ENCODE measurements at places on chromosomes 16 and 17.

DNA sequence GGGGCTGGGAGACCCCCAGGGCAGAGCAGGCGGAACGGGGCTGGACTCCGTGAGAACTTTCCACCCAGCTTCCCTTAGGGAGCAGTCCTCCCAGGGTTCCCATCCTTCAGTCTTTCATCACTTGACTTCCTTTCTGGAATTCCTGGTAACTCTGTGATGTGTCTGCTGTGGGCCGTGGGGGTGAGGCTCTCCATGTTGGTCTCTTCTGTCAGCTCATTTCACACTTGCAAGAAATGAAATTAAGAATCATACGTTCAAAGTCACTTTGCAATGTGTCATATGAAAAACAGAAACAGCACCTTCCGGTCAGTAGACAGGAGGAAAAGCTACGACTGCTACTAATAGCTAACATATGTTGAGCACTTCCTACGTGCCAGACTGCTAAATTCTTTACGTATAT lies 5.4 kb upstream of the BBS2 start:
- DNase-seq = no peak

GRCh38 chr17:77478899-77479298 lies 338.1 kb downstream of the SEC14L1 start:
- DNase-seq = no peak

DNA sequence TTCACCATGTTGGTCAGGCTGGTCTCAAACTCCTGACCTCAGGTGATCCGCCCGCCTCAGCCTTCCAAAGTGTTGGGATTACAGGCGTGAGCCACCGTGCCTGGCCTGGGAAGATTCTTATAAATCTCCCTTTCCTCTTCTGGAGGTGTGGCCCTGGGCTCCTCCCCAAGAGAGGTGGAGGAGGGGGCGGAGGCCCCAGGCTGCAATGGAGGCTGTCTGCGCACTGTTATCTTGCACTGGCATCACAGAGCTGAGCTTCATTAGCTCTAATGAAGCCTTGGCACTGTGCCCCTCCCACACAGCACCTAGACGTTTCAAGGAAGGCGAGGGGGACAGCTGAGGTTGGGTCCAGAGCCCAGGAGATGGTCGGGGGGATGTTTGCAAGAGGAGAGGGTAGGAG lies 7.5 kb downstream of the ARHGAP23 start:
- DNase-seq = no peak

GRCh38 chr17:47866941-47867340 lies 16.0 kb upstream of the SP6 start:
- no peak for DNase-seq

DNA sequence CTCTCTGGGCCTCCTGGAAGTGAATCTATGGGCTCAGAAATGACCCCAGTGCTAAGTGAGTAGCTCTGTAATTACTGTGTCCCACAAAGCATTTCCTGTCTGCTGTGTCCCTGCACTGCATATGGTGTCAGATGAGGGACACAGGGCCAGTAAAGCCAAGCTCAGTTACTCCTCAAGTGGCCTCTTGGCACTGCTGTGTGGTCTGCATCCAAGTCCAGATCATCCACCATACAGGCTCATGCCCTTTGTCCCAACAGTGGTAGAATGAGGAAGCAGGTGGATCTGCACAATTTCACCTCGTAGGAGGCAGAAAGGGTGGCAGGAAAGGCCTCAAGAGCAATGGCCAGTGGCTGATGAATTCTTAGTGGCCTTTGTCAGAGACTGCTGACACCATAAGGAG lies 146.8 kb downstream of the SOX9 start:
- DNase-seq = no peak

GRCh38 chr16:67120025-67120424 lies 10.3 kb downstream of the PHAF1 start:
- DNase-seq = no peak

DNA sequence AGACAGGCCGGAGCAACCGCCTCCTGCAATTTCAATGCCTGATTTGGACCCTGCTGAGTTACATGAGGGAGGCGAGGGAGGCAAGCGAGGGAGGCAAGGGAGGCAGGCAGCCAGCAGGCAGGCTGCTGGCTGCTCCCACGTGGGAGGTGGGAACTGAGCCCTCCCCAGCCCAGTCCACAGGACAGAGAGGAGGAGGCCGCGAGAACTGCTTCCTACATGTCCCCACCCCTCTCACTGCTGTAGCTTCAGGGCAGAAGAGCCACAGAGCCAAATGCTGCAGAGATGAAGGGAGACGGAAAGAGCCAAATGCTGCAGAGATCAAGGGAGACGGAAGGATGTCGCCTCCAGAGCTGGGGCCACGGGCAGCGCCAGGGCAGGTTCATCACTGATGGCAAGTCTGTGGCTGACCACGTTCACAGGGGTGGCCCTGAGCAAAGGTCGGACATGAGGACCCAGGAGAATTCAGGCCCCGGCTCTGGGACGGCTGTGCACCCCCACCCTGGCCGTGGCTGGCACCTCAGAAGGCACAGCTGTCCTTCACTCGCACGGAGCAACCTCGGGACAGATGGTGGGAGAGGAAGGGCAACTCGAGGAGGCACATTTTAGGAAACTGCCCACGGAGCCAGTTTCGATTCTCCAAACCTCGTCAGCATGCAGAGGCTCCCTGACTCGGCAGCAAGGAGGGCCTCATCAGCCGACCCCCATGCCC lies 21.5 kb downstream of the RPH3AL start:
- DNase-seq = no peak

GRCh38 chr17:74211141-74211911 lies 2.0 kb upstream of the TTYH2 start:
- no peak for DNase-seq

- DNase-seq = no peak
Measured at GRCh38 chr17:62014526-62014925, 50.6 kb downstream of the MED13 start.

DNA sequence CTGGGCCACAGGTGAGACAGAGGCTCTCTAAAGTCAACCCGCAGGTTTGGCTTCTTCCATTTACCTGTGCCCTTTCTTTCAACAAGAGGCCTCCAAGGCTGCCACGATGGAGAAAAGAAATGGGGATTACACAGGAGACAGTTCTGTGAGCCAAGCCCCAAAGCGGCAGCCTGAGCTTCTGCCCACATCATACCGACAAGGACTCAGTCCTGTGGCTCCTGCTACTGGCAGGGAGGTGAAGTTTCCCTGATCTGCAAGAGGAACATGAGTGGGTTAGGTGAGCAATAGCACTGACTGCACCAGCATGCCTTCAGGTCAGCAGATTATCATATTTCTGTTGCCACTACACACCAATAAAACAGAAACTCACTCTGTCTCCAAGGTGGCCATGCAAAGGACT lies 800.0 kb downstream of the KCNJ18 start:
- DNase-seq = no peak

GRCh38 chr17:72171703-72172667 lies 51.2 kb downstream of the SOX9 start:
- DNase-seq = no peak

GRCh38 chr16:70463235-70463634 lies 8.8 kb downstream of the FCSK start:
- no peak for DNase-seq

DNA sequence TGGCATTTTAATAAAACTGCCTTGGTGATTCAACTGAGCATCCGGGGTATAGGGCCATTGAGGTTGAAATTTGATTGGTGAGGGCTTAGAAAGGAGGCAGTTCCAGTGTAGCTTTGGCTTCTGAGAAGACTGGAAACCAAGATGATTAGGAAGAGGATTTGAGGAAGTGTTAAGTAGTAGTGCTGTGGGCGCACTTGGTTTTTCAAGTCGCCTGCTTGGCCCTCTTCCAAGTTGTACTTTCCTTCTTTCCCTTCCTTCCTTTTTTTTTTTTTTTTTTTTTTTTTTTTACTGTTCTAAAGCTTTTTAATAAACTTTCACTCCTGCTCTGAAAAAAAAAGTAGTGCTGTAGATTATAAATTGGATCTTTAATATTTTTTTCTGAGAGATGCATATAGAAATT lies 320.5 kb downstream of the UTP18 start:
- DNase-seq = no peak

DNA sequence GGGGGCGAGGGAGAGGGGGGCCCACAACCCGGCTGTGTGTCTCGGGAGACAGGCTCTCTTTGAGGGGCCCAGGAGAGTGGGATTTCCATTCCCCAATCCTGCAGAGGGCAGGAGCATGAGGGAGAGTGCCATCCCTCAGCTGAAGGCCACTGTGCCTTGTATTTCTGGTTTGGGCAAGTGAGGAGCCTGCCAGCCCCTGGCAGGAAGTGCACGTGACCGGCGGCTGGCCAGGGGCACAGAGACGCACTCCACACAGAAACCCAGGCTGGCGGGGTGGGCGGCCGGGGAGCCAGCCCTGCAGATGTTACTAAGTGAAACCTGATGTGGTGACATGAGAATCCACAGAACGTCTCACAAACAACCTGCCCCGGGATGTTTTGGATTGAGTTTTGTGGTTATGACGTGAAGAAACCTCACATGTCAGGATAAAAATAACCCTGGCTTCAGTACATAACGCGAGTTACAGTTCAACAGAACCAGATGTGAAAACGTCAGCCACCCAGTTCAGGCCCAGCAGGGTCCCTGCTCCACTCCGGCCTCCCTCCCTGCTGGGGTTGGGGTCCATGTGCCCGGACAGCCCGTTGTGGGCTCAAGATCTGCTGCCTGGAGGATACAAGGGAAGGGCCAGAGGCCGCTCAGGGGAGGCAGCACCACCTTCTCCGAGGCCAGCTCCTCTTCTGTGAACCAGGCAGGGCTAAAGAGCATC lies 51.7 kb upstream of the MTSS2 start:
- DNase-seq = peak; percentile 97

DNA sequence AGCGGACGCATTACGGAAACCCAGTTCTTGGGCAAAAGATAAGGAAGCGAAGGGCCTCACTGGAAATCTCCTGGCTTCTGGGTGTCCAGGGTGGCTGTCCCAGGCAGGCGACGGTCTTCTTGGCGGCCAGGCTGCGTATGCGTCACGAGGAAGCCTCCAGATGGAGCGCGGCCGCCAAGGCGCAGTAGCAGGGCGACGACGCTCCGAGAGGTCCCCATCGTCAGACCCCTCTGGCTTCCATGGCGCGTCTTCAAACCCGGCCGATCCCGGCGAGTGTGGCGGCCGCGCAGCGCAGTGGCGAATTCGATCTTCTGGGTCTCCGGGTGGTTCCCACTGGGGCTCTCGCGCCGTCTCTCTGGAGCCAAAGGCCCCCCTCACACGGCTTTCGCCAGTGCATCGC lies 13.8 kb upstream of the ANKRD40CL start:
- no peak for DNase-seq

- no peak for DNase-seq
Measured at GRCh38 chr17:6011206-6011605, 59.0 kb upstream of the WSCD1 start.

- no peak for DNase-seq
Measured at GRCh38 chr16:83989300-83989699, 21.3 kb downstream of the NECAB2 start.

GRCh38 chr16:24976971-24977677 lies 38.0 kb downstream of the ARHGAP17 start:
- no peak for DNase-seq

DNA sequence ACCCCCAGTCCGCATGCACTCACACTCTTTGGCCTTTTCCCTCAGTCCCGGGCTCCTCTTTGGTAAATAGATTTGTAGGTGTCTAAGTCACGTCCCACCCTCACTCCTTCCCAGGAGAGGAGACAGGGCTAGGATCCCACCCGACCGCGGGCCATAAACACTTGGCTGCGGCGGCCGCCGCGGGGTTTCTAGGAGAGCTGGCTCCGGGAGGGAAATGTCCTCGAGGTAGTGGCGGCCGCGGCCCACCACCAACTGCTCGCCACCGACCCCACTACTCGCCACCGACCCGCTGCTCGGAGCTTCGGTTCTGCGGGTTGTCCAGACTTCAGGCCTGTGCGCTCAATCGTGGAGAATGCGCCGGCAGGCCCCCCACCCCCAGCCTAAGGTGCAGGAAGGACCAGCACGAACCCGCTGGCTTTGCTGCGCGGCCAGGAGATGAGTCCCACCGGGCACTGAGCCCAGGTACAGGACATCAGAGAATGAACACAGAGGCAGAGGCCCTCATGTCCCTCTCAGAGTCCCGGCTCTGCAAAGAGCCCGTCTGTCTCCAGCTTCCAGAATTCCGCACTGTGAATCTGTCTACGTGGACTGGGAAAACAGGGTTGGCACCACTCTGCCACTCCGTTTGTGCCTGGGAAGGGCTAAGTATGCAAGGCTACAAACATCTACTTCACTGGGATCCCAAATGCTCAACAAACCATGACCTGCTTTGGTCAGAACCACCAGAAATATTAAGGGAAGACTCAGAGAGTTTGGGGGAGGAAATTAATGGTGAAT lies 2.5 kb downstream of the PRAC2 start:
- no peak for DNase-seq

DNA sequence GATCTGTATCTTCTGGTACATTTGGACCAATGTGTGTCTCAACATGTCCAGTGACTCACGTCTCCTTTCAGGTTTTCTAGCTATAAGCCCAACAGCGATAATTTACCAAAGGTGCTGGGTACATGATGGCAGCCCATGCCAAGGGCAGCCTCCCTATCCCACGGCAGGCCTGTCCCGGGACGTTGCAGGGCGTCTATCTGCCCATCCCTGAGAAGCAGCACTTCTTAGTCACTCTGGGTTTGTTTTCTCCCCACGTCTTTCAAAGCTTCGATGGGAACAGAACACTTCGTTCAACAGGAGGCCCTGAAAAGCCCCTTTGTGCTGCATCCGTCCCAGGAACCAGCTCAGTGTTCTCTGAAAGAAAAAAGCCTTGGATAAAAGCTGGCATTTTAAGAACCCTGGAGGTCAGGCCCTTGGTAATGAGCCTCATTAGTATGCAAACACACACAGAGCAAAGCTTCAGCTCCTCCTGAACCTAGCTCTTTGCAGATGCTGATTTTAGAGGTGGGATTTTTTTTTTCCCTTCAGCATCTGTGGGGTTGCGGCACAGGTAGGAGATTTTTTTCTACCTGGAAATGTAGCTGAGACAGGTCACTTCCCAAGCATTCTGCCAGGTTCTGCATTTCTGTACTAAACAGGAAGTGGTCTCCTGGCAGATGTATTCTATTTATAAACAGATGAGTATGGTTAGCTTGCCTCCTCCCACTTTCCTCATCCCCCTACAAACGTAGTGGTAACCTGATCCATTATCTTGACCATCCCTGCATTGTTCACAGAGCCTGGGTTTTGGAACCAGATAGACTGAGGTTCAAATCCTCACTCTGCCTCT lies 17.5 kb upstream of the MT4 start:
- peak; percentile 55 for DNase-seq

DNA sequence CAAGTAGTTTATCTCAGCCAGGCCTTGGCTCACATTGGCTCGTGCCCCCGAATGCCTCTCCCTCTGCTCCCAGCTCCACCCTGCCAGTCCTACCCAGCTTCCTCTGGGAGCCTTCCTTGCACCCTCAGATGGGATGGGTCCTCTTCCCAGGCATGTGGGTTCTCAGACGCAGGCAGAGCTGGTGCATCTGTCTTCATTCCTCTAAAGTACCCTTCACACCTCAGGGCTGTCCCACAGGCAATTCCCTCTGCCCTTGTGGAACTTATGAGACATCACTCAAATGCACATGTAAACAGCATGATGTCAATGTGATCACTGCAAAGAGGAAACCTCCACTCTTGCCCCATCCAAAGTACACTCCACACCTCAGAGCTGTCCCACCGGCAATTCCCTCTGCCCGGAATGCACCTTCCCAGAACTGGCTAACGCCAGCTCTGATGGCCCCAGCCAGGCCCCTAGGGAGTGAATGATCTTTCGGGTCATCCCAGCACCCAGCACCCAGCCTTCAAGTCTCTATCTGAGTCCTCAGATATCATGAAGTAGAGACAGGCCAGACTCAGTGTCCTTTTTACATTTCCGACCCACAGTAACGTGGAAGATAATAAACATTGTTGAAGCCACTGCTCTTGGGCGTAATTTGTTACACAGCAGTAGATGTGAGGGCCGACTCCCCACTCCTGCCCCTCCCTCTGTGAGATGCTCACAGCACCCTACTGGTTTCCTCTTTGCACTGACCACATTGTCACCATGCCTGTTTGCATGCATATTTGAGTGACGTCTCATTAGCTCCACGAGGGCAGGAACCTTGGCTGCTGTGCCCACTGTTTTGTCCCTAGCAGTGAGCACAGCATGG lies 85.4 kb downstream of the N4BP1 start:
- DNase-seq = no peak

Data from AG04450 (cell line).